NCI-H526 (cell line): ENCODE measurements at places on chromosomes 5 and 9.

DNA sequence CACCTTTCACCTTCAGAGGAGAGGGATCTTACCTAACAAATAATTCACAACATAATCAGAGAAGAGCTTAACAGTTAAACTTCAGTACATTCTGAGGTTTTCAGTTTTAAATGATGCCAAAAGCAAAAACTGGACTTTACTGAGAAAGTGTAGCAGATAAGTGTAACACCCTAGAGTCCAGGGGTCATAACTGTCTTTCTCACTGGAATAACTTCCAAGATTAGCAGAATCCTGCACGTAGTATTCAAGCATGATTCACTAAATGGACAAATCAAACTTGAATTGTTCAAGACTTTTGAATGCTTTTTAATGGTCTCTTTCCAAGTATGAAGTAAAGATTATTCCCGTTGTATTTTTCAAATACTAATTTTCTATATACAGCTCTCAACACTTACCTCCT, 180.1 kb upstream of the NREP start:
- no peak for DNase-seq

DNA sequence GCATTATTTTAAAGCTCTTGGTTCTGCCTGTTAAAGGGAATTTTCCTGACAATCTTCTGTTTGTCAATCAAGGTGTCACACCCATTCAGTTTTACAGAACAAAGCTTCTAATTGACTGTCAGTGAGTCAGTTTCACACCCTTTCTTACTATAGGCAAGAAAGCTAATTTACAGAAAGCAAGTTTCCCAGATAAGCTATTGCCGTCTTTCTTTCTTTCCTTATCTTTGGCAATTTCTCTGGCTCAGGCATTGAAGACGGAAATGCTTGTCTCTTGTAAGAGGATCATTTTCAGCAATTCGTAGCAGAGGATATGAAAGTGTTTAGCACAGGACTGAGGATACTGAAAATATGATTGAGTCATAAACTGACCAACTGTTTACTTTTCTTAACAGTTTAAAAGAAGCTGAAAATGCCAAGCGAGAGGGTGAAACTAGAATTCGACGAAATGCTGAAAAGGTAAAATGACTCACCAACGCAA, 27.0 kb downstream of the SPINK5 start:
- DNase-seq, result no peak

GRCh38 chr5:52007230-52007858, 624.1 kb downstream of the ISL1 start:
- peak; percentile 36 for DNase-seq

DNA sequence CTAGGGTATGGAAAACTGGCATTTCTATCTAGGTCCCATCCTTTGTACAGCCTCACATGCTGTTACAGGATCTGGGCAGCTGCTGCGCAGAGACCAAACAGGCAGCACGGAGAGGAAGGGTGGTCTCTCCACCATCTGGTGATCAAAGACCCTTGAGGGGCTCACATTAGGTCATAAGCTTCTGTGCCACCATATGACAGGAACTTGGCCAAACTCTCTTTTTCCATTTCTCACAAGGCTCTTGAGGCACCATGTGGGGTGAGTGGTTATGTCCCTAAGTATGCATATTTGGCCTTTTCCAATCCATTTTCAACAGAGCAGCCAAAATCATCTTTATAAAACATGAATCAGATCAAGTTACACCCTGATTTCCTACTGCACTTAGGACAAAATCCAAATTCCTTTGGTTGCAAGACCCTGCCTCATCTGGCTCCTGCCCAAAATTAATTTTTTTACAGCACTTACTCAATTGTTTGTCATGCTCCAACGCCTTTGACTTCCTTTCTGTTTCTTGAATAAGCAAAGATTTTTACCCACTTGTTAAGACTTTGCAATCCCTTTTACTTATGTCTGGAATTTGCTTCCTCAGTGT, 730.0 kb downstream of the MAT2B start:
- DNase-seq, result no peak

- no peak for DNase-seq
Observed at GRCh38 chr5:54785729-54786591, 199.4 kb downstream of the ESM1 start.

- DNase-seq, result peak; percentile 7
Observed at GRCh38 chr9:26656003-26656870, 236.4 kb downstream of the CAAP1 start.

DNA sequence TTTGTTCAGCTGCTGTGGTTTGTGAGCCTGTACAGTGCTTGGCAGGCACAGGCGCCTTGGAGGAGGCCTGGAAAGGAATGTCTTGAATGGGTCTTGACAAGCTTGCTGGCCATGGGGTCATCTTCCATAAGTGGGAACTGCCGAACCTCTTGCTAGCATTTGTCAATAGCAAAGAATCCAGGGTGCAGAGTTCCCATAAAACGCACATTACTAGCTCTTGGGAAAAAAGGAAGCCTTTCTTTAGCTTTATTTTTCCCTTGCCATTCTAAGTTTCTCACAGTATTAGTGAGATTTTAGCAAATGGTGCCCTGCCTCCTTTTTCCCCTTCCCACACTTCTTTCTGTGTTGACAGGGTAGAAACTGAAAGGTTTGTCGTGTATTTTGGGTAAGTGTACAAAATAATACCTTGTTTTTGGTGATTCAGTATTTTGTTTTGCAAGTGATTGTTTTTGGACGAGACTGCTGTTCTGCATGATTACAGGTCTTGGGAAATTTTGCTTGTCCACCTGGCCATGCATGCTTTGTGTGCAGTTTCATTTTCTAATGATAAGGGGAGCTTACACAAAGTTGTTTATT, 82.0 kb downstream of the ADGRV1 start:
- DNase-seq, result no peak

DNA sequence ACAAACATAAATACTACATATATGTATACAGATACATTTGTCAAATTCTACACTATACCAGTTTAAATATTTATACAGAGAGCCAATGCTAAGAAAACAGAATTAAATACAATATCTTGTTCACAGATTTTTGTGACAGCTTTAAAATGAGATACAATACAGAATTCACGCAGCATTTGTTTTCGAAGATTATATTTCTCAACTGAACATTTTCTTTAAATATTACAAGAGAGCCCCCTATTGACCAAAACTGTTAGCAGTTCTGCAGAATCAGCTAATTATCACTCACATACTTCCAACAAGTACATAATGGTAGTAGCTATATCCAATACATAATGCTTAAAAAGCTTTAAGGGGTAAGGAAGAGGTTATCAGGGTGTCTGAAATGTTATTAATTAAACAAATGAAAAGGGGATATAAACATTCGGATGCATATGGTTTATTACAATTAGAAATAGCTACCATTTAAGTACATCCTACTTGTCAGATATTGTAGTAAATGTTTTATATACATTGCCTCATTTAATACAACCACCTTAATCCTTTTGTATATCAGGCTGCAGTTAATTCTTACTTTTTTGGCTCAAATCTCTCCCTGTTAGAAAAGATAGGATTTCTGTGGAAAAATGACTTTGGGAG, 31.7 kb downstream of the ZDHHC21 start:
- peak; percentile 87 for DNase-seq

- DNase-seq, result no peak
Observed at GRCh38 chr5:66426259-66427138, 169.7 kb upstream of the MAST4 start.

DNA sequence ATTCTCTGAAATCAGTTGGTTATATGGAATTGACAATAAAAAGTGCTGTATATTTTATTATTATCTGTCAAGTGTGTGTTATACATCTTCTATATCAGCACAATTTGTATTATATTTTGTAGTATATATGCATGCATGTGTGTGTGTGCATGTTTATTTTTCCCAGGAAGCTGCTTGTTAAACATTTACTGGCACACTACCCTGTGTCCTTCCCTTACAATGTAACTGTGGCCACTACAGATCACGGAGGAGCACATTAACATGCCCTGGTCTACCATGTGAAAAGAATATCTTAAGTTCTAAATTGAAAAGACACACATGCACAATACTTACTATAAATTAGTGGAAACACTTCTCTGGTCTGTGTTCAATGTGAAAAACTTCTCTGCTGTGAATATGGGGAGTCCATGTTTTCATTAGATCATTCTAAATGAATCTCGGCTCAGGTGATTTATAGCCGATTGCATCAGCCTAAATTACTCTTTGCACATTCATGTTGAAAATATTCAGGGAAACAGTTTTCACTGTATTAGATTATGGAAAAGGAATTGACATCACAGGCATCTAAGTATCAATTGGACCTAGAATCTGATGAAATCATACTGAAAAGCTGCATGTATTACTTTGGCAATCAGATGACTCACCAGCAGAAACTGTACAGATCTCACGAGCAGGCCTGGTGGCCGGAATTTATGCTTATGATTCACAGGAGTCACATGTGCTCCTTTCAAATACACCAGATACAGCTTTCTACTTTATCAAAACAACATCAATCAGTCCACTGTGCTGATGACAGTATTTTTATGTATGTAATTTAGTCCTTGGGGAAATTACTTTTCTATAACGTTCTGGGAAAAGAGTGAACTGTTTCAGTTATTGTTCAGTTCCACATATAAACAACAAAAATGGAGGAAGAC, 39.4 kb downstream of the LURAP1L start:
- DNase-seq, result no peak

- DNase-seq, result no peak
Observed at GRCh38 chr5:34728236-34728635, 72.1 kb downstream of the RAI14 start.

GRCh38 chr5:73129143-73129542, 8.8 kb downstream of the TMEM171 start:
- no peak for DNase-seq

DNA sequence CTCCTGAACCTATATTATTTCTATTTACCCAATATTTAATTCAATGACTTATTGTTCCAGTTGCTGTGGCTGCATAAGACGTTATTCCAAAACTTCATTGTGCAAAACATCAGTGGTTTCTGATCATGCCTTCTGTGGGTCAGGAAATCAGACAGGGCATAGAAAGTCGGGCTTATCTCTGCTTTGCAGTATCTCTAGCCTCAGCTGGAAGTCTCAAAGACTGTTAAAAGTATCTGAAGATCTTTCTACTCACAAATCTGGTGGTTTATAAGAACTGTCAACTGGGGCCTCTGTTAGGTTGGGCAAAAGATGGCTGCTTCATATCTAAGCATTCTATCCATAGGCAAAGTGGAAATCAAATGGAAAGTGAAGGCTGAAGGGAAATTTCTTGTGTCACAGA, 687.7 kb upstream of the ARRDC3 start:
- no peak for DNase-seq

- DNase-seq, result no peak
Observed at GRCh38 chr5:160458806-160459800, 37.4 kb downstream of the PTTG1 start.

DNA sequence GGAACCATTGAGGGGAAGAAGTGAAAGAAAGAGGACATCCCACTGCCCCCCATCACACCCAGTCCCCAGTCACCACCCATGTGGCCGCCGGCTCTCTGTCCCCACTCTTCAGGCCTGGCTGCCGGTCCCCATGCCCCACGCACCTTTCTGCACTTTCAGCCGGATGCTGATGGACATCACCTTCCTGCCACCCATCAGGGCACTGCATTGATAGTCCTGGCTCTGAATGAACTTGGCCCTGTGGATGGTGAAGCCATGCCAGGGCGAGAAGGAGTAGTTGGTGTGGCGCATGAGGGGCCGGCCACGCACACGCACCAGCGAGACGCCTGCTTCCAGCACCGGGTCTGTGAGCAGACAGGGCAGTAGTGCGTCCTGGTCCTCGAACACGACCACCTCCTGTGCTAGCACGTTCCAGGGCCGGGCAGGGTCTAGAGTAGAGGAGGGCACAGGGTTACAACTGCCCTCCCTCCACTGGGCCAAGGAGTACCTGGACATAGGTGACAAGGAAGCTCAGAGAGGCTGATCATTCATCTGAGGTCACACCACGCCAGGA, 6.4 kb downstream of the CSF1R start:
- DNase-seq, result no peak

DNA sequence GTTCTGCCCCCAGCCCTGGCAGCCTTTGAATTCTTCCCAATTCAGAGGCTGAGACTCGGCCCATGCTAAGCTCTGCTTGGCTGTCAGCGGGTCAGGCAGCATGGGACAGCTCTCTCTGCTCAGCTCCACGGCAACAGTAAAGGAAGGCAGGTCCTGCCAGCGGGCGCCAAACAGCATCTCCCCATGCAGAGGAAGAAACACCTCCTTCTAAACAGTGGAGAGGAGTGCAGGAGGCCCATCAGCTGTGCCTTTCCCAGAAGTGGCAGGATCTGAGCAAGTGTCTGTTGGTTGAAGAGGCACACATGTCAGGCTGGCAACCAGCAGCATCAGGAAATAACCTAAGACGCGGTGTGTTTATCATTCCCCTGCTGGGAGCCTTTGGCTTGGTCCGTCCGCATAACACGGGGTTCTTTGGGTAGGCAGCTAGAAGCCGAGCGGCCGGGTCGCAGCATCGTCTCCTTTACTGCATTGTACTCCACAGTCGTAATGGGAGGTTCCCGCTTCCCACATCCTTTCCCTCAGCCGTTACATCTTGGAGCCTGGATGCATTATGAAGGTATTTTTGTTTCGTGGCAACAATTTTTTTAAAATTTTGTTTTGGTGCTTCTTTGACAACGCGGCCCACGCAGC, 42.7 kb upstream of the NCS1 start:
- no peak for DNase-seq

DNA sequence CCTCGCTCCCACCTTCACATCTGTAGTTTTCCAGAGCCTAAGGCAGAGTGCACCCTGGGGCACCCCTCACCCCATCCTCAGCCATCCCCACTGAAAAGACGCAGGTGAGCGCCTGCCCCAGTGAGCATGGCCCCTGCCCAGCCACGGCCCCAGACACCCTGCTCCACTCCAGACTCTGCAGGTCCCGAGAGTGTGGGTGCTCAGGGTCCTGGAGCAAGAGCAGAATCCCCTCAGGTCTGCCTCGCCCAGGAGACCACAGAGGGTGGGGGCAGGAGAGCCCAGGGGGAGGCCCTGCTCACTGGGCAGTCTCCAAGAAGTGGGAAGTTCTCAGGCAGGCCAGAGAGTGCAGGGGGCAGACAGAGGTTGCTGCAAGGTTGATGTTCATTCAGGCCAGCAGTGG, 158.6 kb upstream of the PPP1R26 start:
- DNase-seq, result no peak

GRCh38 chr9:76764138-76764537, at the start of gene PCA3:
Gene PCA3 (plus strand): TSS chr9:76764438.
- DNase-seq, result no peak

GRCh38 chr5:142181547-142182163, 73.1 kb downstream of the NDFIP1 start:
- no peak for DNase-seq

GRCh38 chr9:565528-565927, 276.0 kb upstream of the DMRT1 start:
- no peak for DNase-seq

- DNase-seq, result no peak
Observed at GRCh38 chr9:129095908-129096307, 14.7 kb downstream of the CRAT start.

GRCh38 chr5:137374110-137374714, 124.9 kb downstream of the SPOCK1 start:
- no peak for DNase-seq

DNA sequence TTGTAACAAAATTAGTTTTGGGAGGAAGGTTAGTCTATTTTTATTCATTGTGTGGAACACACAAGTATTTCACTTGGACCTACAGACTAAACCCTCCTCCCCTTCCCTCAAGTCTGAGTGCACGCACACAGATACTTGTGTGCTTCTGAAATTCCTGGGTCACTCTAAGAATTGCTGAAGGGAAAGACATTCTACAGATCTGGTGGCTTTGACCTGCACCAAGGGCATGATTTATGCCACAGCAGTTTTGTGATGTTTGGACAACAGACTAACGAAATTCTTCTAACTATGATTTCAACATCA, 150.5 kb downstream of the ARL15 start:
- no peak for DNase-seq
